ENCODE measurements at places on chromosomes 7 and 10.

DNA sequence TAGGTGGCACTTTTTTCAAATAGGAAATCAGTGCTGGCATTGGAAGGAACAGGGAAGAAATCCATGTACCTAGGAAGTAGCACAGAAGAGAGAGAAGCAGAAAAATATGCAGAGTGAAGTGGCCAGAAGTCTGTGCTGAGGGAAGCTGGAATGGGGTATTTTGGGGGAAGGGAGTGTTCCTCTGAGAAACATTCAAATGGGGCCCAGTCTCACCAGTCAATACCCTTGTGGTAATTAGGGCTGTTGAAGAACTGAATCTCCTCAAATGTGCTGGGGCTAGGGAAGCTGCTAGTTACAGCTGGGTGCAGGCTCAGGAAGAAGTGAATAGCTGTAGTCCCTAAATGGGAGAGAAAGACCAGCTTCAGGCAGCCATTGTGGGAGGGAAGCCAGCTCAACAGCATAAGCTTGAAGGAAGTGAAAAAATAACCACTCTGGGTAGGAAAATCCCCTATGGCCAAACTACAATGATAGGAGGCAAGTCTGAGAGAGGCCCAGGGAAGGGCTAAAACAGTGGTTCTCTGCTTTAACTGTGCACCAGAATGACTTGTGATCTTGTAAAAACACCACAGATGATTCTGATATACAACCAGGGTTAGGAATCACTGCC, 7.6 kb downstream of the NDST2 start:
- DNase-seq: no peak
- H3K27me3 ChIP-seq: no peaks in the 10 kb centered on the region
- H3K4me1 ChIP-seq: no peaks in the 10 kb centered on the region
- H3K4me3 ChIP-seq: no peak overlapping the region
- peaks cover 100% of the 10 kb centered on the region for H3K36me3 ChIP-seq

DNA sequence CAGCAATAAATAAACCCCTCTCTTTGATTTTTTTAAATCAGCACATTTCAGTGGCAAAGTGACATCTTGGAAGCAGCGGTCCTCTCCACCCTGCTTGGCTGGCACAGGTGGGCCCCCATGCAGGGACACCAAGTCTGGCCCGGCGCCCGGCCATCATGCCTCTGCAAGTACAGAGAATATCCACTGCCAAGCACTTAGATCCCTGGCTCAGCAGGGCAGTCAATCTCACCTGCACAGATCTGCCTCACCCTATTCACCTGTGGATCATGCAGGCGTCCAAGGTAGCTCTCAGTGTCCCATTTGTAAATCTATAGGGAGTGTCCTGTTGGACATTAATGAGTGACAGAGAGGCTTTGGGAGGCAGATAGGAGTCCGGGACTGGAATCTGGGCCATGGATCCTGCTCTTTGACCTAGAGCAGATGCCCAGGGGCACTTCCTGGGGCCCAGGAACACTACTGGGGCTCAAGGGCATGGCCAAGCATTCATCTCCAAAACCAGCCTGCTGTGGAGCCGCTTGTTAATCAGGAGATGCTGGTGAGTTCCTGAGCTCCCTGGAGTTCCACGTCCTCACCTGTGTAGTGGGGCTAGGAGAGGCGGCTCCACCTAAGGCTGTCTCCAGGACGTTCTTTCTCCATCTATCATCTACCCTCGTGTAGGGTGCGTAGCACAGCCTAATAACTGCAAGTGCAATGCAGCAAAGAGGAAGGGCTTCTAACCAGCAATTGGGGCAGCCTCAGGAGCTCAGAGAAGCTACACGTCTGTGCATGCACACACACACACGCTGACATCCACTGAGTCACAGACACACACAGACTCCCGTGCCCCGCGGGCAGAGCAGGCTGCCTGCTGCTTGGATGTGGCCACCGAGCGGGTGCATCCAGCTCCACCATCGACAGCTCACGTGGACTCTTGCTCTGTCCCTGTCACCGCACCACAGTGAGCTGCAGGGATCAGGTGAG, 123.6 kb downstream of the OAT start:
- H3K36me3 ChIP-seq: no peaks in the 10 kb centered on the region
- no peak overlapping the region for H3K4me3 ChIP-seq
- DNase-seq: no peak

DNA sequence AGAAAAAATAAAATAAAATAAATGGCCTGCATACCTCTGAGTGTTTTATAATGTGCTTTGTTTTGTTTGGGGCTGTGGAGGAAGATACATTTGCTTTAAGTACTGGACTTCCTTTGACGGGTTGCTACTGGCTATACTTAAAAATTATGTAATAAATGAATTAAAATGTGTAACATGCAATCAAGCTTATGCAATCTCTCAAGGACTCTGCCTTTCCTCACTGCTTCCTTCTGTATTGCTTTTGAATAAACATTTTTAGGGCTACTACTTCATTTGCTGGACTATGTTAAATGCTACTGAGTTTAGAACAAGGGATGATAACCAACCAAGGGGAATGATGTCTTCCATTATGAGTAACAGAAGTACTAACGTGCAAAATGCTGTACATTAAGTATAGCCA, 91.6 kb downstream of the ETV1 start:
- H3K27ac ChIP-seq: no peak overlapping the region
- H3K4me3 ChIP-seq: no peak overlapping the region
- peak; percentile 34 for DNase-seq
- peaks cover 15% of the 10 kb centered on the region for H3K4me1 ChIP-seq
- no peaks in the 10 kb centered on the region for H3K36me3 ChIP-seq

DNA sequence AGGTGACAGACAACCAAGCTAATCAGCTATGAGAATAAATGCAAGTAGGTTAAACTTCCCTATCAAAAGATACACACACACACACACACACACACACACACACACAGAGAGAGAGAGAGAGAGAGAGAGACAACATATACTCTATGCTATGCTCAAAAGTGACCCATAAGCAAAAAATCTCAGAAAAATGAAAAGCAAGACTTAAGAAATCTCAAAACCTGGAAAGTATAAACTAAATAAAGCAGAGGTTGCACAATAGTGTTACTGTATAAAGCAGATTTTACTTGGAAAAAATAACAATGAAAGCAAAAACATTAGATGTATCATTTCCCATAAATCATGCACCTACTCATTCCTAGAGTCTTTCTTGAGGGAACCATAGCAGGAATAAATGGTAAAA, 221.5 kb downstream of the INHBA start:
- no peaks in the 10 kb centered on the region for H3K36me3 ChIP-seq
- H3K4me3 ChIP-seq: no peak overlapping the region
- peaks cover 25% of the 10 kb centered on the region for H3K4me1 ChIP-seq
- no peak overlapping the region for H3K27ac ChIP-seq
- H3K27me3 ChIP-seq: no peaks in the 10 kb centered on the region
- no peak for DNase-seq

- no peaks in the 10 kb centered on the region for H3K27me3 ChIP-seq
- no peak overlapping the region for H3K27ac ChIP-seq
- DNase-seq: no peak
- no peak overlapping the region for H3K4me3 ChIP-seq
Measured at GRCh38 chr7:71477441-71477840, 345.5 kb downstream of the GALNT17 start.

DNA sequence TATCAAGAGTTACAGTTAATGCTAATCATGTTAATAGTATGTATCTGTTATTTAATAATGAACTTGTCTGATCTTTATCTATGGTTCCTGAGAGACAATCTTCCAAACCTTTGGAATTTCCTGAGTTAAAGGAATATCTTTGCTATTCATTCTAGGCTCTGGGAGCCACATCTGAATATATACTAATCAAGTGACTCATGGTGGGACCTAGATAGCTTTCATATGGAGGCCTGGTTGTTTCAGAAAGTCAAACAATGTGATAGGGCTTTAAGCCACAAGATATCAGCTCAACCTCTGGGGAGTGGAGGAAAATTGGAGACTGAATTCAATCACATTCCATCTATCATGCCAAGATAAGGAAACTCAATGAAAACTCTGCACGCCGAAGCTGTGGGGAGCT, 746.4 kb downstream of the TNS3 start:
- H3K27ac ChIP-seq: no peak overlapping the region
- H3K4me1 ChIP-seq: no peaks in the 10 kb centered on the region
- H3K36me3 ChIP-seq: no peaks in the 10 kb centered on the region
- H3K4me3 ChIP-seq: no peak overlapping the region
- no peak for DNase-seq

DNA sequence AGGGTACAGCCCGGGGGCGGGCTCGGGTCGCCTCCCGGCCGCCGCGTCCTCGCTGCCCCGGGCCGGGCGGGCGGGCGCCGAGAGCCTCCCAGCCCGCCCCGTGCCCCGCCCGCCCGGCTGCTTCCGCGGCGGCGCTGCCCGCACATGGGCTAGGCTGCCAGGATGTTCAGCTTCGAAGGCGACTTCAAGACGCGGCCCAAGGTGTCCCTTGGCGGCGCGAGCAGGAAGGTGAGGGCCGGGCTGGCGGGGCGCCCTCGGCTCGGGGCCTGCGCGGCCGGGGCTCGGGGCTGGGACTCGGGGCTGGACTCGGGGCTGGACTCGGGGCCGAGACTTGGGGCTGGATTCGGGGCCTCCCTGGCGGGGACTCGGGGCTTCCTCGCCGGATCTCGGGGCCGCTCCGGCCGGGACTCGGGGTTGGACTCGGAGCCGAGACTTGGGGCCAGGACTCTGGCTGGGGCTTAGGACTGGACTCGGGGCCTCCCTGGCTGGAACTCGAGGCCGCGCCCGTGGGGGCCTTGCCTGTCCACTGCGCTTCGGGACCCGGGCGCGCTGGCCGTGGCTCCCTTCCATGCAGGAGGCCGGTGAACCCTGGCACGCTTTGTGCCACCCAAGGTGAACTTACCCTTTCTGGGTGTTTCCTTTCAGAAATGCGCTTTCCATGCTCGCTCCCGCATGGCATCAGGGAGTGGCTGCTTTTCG, 534 bp downstream of the UBE3C start:
- H3K4me3 ChIP-seq: peak overlapping the region; percentile 87
- H3K27me3 ChIP-seq: no peaks in the 10 kb centered on the region
- H3K36me3 ChIP-seq: peaks cover 31% of the 10 kb centered on the region
- peaks cover 53% of the 10 kb centered on the region for H3K4me1 ChIP-seq

GRCh38 chr7:159139639-159140038, 5.0 kb downstream of the VIPR2 start:
- H3K27me3 ChIP-seq: peaks cover 28% of the 10 kb centered on the region
- H3K4me1 ChIP-seq: no peaks in the 10 kb centered on the region
- H3K36me3 ChIP-seq: no peaks in the 10 kb centered on the region
- DNase-seq: no peak

GRCh38 chr7:2402687-2403013, 761 bp upstream of the CHST12 start:
- H3K27ac ChIP-seq: no peak overlapping the region
- no peaks in the 10 kb centered on the region for H3K36me3 ChIP-seq
- no peak for DNase-seq
- H3K27me3 ChIP-seq: no peaks in the 10 kb centered on the region

DNA sequence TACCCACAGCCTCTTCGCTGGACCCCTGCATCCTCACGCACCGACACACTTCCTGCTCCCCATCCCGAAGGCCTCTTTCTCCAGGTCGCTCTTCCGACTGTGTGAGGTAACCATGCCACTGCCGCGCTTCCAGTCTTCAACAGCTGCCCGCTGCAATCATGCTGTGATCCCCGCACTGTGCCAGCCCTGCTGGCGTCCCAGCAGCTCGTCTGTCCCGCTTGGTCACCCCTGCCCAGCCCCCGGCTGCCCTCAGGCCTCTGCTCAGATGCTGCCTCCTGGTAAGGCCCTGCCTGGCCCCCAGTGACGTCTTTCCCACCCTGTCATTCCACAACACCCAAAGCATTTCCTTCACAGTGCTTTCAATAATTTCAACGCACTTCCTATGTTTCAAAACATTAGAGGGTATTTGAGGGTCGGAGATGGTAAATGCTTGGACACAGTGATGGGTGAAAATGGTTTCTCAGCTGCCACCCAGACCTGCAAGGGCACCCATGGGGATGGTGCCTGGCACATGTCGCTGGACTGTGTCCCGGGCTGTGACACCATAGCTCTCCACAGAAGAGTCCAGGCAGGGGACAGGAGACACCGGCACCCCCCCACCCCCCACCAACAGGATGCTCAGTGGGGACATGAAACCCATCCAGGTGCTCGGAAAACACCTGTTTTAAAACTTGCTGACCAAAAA, 125.2 kb downstream of the MAD1L1 start:
- DNase-seq: no peak
- H3K36me3 ChIP-seq: no peaks in the 10 kb centered on the region
- H3K27me3 ChIP-seq: no peaks in the 10 kb centered on the region
- peaks cover 17% of the 10 kb centered on the region for H3K4me1 ChIP-seq
